CD4-positive, alpha-beta T cell treated with Interleukin-10 for 1 hour (primary cell): ENCODE measurements at places on chromosomes 3 and 15.

DNA sequence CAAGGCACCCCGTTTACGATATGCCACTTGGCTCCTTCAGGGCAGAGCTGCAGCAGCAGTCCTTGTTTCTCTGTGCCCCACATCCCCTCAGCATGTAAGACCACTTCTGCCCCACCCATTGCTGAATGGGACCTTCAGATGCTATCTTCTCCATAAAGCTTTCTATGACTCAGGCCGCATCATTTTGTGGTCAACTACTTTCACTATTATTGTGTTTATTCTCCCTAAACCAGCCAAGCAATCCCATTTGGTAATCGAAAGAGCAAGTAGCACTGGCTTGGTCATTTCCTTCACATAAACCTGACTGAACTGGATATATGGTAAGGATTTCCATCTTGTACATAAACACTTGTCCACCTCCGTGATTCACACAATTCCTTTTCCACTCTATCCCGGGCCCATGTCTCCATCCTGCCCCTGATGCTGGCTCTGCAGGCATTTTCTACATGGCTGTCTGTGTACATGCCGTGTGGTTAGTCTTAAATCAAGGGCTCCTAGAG is 25.7 kb downstream of the LIPC start:
- no peak for DNase-seq

DNA sequence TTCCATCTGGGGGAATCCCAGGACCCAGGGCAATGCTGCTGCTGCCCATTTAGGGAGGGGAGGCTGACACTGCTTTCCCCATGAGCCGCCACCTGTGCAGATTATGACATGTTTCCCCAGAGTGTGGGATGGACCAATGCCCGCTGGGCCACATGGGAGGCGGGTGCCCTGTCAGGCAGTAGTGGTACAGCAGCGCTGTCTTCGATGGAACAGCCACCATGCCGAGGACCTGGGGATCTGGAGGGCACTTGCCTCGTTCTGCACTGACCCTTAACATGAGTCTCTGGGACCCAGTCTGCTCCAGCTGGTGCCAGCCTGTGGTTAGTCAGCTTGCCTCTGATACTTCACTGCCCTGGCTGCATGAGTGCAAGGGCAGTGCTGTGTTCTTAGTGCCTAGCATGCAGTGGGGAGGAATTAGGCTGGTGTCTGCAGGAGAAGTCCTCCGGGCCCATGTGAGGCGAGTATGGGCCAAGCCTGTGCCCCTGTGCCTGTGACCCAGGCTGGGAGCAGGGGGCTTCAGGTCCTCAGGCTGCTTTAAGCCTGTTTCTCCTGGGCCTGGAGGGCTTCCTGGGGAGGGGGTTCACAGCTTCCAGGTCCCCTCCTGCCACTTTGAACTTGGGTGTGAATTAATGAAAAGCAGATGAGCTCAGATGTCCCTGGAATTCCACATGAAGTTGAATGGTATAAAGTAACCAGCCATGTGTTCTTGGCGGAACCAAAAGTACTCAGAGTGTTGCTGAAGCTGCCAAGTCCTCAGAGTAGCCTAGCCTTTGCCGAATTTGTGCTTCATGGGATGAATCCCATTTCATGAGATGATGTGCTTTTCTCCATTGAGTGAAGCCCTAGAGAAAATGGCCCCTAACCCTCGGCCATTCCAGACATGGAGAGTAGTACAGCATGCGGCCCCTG is 22.9 kb downstream of the KLF13 start:
- DNase-seq, result no peak

DNA sequence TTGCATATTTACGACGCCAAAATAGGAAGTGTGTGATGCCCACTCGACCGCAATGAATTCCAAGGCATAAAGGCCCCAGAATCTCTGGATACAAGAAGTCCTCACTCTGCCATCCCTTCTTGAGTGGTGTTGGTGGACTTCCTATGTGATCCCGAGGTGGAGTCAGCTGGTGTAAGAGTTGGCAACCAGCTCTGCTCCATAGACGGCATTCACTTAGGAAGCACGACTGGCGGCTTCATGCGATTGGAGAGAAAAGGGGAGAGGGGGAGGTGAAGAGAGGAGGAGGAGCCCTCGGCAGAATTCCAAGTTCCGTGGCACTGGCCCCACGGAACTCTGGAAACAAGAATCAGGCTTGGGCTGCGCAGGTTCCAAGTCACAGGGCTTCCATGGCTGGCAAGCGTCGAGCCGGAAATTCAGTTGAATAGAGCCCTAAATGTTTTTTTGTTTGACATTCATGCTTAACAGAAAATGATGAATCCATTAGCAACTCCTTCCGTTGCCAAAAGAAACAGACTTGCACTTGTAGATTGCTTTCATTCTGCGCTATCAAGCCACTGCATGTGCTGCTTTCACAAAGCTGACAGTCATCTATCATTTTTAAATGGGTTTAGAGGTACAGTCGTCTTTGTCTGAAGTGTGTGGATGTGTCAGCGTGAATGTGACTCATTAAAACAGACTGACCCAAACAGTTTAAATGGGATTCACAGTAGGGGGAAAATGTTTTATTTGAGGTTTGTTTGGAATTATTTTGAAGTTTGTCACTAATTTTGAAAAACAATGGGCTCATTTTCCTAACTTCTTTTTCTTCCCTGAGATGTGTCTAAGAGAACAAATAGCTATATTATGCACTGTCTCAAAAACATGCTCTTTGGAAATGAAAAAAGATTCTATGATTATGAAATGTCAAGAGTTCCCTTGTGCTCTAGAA is 428.3 kb upstream of the ATP11B start:
- DNase-seq, result no peak

DNA sequence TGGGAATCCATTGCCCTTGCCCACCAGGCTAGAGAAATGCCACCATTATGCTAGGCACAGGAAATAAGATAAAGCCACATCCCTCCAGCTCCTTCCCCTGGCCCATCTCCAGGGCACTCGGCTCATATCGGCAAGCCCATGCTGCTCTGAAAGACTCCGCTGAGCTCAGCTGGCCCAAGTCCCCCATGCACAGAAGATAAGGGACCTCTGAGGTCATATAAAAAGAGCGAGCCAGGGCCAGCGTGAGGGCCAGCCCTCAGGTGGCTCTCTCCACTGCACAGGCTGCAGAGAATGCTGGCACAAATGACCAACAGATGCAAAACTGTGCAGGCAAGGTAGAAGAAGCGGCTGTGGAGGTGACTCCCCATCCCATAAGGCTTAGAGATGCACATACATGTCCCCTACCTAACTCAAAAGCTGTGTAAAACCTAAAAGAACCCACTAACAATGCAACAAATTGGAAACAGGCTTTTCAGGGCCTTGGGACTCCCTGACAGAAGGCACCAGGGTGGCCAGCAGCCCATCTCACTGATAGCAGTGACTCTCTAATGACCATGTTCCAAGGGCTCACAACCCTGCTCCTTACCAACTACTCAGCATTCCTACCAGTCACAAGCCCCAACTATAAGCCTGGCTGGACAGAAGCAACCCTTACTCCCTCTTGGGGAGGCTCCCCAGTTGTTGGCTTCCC is 3.0 kb downstream of the RAB6B start:
- DNase-seq, result no peak

GRCh38 chr3:114650808-114651207 is 357.0 kb downstream of the TIGIT start:
- DNase-seq, result no peak
